ENCODE measurements at places on chromosomes 1 and 21. TPM values are rescaled to one million over a fixed set of nuclear protein-coding genes. Genes with fewer than 3 reads are reported as not detected.

Gene CYP4X1
- 12.8 TPM for total RNA-seq

Gene LORICRIN
- not detected for total RNA-seq

Gene FNDC5
- total RNA-seq: 0.65 TPM

Gene C1QB
- 1,524 TPM for total RNA-seq

Gene PAX7
- not detected for total RNA-seq

Gene PPM1J
- total RNA-seq: 0.30 TPM

Gene DMRTA2
- not detected for total RNA-seq

Gene DYNLT4
- total RNA-seq: 5.2 TPM

Gene NPHS2
- not detected for total RNA-seq

Gene DENND1B
- 25.6 TPM for total RNA-seq

Gene SLAMF6
- 4.8 TPM for total RNA-seq

Gene ANKRD34A
- total RNA-seq: 0.41 TPM

Gene AIM2
- 2.4 TPM for total RNA-seq

Gene S100A8
- total RNA-seq: 622 TPM

Gene OR2T35
- total RNA-seq: not detected

Gene NBPF15
- 43.2 TPM for total RNA-seq

Gene CIART
- 6.2 TPM for total RNA-seq

Gene NPPA
- 2.6 TPM for total RNA-seq

Gene ISG20L2
- 22.6 TPM for total RNA-seq

Gene CLDN17
- not detected for total RNA-seq

Gene CD101
- 105 TPM for total RNA-seq

Gene CPT2
- total RNA-seq: 26.3 TPM

Gene NKAIN1
- not detected for total RNA-seq

Gene LEFTY1
- total RNA-seq: not detected

Gene NUP210L
- total RNA-seq: 1.7 TPM

Gene TNFRSF18
- total RNA-seq: 0.47 TPM

Gene HPCA
- total RNA-seq: not detected

Gene SLC45A3
- 6.8 TPM for total RNA-seq

Gene SH2D5
- not detected for total RNA-seq

Gene MIB2
- total RNA-seq: 82.5 TPM

Gene ELF3
- 74.1 TPM for total RNA-seq

Gene MAN1C1
- total RNA-seq: 20.4 TPM

Gene NBPF11
- total RNA-seq: 12.4 TPM

Gene FCGR3B
- 50.1 TPM for total RNA-seq

Gene URB1
- total RNA-seq: 10.3 TPM

All from lower lobe of right lung (tissue), 2 donors.